GM12864 (cell line): ENCODE measurements at places on chromosomes 12 and 14.

GRCh38 chr14:54493293-54493692, 4.5 kb upstream of the GMFB start:
- no peak for DNase-seq

- no peak for DNase-seq
These were observed 227.2 kb downstream of the CHST11 start for GRCh38 chr12:104683831-104684503.

DNA sequence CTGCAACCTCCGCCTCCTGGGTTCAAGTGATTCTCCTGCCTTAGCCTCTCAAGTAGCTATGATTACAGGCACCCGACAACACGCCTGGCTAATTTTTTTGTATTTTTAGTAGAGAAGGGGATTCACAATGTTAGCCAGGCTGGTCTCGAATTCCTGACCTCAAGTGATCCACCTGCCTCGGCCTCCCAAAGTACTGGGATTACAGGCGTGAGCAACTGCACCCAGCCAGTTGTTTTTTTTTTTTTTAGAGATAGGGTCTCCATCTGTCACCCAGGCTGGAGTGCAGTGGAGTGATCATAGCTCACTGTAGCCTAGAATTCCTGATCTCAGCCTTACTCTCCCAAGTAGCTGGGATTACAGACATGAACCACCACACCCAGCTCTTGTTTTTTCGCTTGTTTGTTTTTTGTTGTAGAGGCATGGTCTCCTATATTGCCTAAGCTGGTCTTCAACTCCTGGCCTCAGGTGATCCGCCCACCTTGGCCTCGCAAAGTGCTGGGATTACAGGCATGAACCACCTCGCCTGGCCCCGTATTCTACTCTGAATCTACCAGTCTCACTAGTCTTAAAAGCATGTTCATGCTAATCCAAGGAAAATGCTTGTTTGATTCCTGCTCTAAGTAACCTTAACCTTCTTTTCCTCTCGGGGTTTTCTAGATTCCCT, 31.7 kb upstream of the STRN3 start:
- DNase-seq: no peak

- DNase-seq: peak; percentile 40
These were observed 1.7 kb upstream of the EIF5 start for GRCh38 chr14:103332143-103332919.

DNA sequence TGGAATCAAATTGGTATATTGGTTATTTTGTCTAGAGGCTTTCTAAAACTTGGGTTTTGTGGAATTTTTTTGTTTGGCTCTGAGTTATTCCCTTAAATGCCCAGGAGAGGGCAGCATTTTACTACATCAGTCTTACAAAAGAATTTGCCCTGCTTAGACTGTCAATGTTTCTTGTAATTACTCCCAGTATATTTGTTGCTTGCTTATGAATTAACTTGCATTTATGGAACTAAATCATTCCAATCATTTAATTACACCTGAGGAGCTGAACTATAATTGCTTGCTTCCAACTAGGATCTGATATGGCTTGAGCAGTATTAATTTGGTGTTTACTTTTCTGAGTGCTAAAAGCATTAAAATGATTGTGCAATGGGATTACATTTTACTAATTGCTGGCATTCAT, 48.7 kb downstream of the MIPOL1 start:
- DNase-seq: no peak

DNA sequence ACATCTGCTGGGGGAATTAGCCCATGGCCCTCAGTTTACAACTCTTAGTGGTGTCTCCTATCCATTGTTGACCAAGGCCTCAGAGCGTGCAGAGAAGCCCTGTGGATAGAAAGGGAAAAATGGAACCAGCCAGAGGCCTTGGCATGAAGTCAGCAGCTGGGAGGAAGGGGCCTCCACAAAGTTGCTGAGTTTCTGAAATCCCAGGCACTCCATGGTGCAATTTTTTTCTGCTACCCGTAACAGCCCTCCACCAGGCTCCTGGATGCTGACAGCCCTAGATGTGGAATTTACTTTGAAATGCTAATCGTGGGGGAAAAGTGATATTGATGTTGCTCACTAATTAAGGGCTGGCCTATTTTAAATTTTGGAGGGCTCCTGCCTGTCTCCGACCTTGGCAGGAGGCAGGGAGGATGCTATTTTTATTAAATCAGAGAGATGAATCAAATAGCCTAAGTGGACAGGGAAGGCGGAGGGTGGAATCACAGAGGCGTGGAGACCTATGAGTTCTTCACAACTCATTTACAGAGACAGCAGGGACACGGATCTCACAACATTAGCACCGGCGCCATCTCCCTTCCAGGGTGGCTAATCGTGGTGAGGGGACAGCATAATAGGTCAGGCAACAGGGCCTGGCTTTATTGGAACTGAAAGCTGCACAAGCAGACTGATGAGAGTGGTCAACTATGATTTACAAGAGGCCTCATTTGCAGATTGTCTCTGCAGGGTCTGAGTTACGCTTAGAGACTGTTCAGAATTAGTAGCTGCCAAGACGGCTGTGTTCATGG, 99.8 kb upstream of the WSCD2 start:
- DNase-seq: no peak

DNA sequence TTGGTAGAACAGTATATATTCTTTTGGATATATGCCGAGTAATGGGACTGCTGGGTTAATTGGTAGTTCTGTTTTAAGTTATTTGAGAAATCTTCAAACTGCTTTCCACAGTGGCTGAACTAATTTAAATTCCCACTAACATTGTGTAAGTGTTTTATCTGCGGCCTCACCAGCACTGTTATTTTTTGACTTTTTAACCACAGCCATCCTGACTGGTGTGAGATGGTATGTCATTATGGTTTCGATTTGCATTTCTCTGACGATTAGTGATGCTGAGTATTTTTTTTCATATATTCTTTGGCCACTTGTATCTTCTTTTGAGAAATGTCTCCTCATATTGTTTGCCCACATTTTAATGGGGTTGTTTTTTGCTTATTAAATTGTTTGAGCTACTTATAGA, 357.4 kb downstream of the C12orf50 start:
- DNase-seq: no peak

DNA sequence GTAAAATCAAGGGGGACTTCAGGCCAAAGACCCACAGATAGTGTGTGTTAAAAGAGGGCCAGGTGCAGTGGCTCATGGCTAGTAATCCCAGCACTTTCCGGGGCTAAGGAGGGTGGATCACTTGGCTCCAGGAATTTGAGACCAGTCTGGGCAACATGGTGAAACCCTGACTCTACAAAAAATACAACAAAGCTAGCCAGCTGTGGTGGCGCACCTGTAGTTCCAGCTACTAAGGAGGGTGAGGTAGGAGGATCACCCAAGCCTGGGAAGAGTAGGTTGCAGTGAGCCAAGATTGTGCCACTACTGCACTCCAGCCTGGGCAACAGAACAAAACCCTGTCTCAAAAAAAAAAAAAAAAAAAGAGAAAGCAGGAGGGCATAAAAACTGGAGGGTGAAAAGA, 8.5 kb downstream of the VCPKMT start:
- DNase-seq: no peak

DNA sequence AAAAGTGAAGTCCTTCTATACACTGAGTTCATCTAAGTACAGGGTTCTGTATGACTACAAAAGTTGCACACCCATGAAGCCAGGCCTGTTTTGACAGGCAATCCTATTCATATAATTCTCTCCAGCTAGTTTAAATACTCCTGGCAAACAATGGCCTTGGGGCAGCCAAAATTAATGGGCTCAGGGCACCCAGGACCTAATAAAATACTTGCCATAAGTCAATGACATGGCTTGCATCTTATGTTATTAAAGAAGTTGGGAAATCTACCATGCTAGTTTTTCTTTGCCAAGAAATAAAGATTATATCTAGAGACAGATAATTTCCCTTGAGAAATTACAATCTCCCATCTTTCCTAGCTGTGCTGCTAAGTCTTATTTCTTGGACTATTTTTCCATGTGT, 11.1 kb upstream of the TMTC1 start:
- no peak for DNase-seq

DNA sequence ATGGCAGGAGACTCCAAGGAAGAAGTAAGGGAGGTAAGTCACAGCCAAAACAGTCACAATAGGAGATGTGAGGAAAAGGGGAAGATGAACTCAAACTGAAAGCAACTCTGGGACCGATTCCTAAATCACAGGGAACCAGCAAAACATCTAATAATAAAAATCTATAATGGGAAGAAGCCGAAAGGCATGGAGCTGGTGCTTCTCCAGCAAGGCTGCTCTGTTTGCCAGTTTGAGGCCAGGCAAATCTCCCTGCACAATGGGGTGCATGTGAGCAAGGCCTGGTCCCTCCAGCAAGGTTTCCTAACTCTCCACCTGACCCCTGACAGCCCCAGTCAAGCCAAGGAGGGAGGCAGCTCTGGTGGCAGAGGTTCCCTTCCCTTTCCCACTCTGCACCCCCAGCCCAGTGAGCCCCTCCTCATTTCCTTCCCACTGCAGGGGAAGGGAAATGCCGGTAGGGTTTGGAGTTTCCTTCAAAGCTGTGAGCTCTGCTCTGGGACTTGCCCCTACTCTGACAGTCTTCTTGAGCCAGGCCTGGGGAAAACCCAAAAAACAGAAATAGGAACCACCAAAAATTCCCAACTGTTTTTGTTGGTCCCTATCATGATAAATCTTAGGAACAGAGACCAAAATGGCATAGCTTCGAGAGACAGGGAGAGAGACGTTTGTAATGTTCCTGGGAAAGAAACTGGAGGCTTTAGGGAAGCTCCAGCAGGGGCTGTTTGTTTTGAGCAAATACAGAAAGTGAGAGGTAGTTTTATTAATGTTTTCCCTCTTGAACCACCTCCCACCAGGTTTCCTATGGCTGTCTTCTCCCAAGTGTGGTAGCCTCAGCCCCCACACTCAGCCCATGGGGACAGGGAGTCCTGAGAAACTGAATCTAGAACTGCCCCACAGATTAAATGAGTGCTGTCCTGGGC, 34.6 kb downstream of the FMNL3 start:
- DNase-seq: no peak

- DNase-seq: no peak
These were observed 475.4 kb downstream of the NPAS3 start for GRCh38 chr14:33414041-33414440.

DNA sequence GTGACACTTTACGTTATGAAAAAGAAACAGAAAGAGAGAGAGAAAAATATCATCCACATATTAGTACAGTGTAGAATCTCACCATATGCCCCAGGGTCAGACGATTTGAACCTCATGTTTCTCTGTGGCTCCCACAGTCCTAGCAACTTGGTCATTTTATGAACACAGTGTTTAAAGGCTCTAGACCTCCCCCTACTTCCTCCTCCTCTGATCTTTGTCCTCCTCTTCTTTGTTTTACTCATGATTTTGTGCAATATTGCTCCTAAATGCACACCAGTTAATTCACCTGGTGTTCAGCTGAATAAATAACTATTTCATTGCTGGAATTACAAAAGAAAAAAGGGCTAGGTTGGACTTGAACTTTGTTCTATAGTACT, 18.2 kb downstream of the GLT1D1 start:
- no peak for DNase-seq
